GM13976 (cell line): ENCODE measurements at places on chromosomes 3 and 15.

DNA sequence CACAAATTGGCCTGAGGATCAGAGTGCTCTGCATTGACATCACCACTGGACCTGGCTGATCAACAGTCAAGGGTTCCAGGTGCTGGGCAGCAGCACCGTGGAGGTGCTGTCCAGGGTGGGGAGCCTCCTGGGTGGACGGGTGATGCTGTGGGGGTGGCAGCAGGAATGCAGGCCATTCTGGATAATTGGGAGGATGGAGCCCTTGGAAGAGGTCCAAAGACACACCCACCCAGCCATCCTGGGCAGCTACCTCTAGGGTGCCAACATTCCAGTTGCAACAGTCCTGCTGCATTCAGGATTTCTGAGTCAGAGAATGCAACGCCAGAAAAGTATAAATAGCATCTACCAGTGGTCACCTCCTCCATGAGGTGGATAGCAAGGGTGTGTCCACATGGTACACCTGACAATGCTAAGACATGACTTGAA, 26.8 kb downstream of the STARD5 start:
- DNase-seq, result no peak

GRCh38 chr3:2896308-2896939, 213.8 kb downstream of the IL5RA start:
- no peak for DNase-seq

- DNase-seq, result no peak
These were observed 183.9 kb downstream of the FAM43A start for GRCh38 chr3:194869482-194870169.

- DNase-seq, result no peak
These were observed 199.7 kb downstream of the TNIK start for GRCh38 chr3:171260466-171260865.

DNA sequence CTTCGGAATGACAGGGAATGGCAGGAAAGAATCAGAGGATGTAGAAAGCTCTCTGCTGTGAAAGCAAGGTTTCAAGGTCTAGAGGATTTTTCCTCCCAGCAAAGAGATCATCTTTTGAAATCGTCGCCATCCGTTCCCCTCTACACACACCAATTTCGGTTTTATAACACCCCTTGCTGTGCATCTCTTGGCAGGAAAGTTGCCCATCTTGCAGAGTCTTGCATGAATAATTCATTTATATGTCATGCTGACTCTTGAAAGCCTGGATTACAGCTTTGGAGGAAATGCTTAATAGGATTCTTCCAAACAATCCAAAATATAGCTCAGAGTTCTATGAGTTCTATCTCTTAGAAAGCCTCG, 262.7 kb downstream of the CHL1 start:
- DNase-seq, result no peak

DNA sequence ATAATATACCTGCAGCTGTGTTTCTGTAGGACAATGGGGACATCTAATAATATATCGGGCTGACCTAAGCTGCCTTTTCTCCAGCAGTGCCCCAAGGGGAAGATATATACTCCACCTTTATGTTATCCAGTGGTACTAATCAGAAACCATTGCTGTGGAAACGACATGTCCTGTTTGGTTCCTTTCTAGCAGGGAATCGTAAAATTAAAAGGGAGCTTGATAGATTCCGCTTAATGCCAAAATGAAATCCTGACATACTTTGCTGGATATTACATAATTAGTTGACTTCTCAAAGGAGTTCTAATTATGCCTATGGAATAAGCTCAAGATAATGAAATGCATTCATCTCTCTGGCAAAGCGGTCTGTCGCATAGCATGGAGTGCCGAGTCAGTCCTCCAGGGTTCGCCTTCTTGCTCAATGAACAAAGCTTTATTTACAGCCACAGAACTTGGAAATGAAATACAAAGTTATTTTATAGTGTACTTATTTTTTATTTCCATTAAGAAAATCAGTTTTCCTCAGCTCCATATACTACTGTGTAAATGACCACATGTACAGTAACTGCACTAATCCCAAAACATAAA, 262.8 kb downstream of the LRTM1 start:
- DNase-seq, result no peak

DNA sequence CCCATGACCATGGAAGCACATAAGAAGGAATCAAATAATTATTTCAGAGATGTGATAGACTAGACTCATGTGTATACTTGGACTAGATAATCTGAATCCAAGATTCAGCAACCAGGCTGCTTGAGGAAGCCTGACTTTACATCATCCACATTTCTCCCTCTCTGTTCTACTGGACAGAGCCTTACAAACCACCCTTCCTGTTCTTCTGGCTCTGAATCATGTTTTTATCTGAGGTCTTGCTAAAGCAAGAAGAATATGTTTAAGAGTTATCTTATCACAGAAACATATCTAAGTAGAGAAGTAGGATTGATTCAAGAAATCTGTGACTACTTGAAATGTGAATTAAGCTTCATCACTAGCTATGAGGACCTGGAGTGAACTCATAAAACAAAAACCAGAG, 71.1 kb upstream of the SLC24A5 start:
- DNase-seq, result no peak

DNA sequence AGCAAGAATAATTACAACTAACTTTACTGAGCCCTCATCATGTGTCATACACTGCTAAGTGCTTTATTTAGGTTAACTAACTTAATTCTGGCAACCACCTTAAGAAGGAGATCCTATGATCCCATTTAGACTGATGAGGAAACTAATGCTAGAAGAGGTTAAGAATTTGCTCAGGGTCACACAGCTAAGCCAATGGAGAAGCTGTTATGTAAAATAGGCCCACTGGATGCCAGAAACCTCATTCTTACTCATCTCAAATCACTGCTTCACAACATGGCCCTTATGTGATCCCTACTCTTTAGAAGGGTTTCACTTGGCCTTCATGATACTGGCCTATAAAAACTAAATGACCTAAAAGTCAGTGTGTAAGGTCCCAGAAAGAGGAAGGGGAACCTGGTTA, 41.2 kb downstream of the IMPG2 start:
- no peak for DNase-seq

DNA sequence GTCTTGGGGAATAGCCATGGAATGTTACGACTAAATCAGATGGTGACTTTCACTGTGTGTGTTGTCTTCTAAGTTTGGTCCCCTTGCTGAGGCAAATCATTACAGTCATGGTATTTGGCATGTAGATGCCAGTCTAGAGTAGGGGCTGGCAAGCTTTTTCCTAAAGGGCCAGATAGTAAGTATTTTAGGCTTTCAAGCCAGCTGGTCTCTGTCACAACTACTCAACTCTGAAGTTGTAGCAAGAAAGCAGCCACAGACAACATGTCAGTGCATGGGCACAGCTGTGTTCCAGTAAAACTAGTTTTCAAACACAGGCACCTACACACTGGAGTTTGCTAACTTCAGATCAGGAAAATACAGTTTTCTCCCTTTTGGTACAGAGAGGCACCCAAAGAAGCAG, 39.3 kb downstream of the CCR3 start:
- no peak for DNase-seq
